Activated CD4-positive, alpha-beta T cell treated with anti-CD3 and anti-CD28 coated beads, Interleukin-2, amount 50 U/mL, for 48 hours (primary cell): ENCODE measurements at places on chromosomes 1 and 21.

DNA sequence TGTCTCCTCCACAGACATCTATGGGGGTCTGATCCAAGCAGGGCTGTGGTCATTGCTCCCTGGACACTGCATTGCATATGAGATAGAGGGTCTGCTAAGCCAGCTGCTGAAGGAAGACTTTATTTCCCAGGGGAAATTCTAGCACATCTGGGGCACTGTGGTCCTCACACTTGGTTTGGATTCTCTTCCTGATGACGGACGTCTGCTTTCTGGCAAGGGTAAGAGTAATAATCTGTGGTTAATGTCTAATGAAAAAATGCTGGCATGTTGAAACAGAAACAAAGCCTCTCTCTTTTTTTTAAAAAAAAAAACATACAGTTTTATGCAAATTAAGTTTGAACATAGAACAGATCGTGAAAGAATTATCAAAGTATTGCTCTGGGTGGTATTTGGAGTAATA lies 553.9 kb downstream of the DPYD start:
- no peak for DNase-seq

- DNase-seq = peak; percentile 64
Measured at GRCh38 chr1:176880955-176881595, 283.4 kb downstream of the ASTN1 start.

DNA sequence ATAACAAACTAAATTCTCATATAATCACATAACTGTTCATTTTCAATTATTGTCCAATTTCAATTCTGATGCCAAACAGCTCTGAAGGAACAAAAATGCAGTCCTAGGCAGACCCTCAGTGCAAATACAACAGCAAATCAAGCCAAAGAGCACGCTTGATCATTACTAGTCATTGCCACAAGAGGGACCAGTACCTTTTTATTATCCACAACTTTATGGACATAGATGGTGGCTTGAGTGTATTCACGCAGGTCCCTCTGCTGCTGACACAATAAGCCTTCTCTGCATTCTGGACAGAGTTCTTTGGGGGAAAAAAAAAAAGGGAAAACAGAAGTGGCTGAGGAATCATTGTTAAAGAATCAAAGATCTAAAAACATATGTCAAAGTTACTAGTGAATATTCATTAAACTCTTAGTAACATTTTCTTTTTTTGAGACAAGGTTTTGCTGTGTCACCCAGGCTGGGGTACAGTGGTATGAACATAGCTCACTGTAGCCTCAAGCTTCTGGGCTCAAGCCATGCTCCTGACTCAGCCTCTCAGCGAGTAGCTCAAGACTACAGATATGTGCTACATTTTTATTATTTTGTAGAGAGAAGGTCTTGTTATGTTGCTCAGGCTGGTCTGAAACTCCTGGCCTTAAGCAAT lies 34.3 kb upstream of the RAP1GAP start:
- DNase-seq = no peak

GRCh38 chr1:92488832-92489231 lies 2.1 kb upstream of the GFI1 start:
- DNase-seq = no peak
